Esophagus muscularis mucosa (tissue), 4 donors: ENCODE measurements at places on chromosomes 1 and 21. TPM values are rescaled to one million over a fixed set of nuclear protein-coding genes. Genes with fewer than 3 reads are reported as not detected.

- DNase-seq: peak; percentile 62
- H3K27ac ChIP-seq: no peak overlapping the region
- no peak overlapping the region for H3K4me3 ChIP-seq
- H3K36me3 ChIP-seq: no peaks in the 10 kb centered on the region
These were observed 469.6 kb downstream of the NPHP4 start for GRCh38 chr1:5522531-5523145.

PRR9 gene
- not detected for total RNA-seq

- H3K4me1 ChIP-seq: peaks cover 10% of the 10 kb centered on the region
- H3K36me3 ChIP-seq: no peaks in the 10 kb centered on the region
- H3K27me3 ChIP-seq: no peaks in the 10 kb centered on the region
- no peak overlapping the region for H3K4me3 ChIP-seq
- DNase-seq: no peak
These were observed 31.9 kb downstream of the UMODL1 start for GRCh38 chr21:42102991-42103390.

LAD1 gene
- total RNA-seq: not detected

- H3K27ac ChIP-seq: no peak overlapping the region
- no peaks in the 10 kb centered on the region for H3K27me3 ChIP-seq
- DNase-seq: no peak
- no peaks in the 10 kb centered on the region for H3K36me3 ChIP-seq
These were observed 53.2 kb upstream of the COA6 start for GRCh38 chr1:234320069-234320468.
